ENCODE measurements at places on chromosomes 4 and X.

- DNase-seq, result no peak
Observed at GRCh38 chr4:149993030-149993429, 85.2 kb upstream of the DCLK2 start.

GRCh38 chr4:14865804-14866203 is 136.5 kb upstream of the CPEB2 start:
- DNase-seq, result no peak

- DNase-seq, result no peak
Observed at GRCh38 chrX:71081330-71082123, 13.4 kb upstream of the SNX12 start.

GRCh38 chr4:82694046-82694445 is 104.5 kb downstream of the SCD5 start:
- no peak for DNase-seq

DNA sequence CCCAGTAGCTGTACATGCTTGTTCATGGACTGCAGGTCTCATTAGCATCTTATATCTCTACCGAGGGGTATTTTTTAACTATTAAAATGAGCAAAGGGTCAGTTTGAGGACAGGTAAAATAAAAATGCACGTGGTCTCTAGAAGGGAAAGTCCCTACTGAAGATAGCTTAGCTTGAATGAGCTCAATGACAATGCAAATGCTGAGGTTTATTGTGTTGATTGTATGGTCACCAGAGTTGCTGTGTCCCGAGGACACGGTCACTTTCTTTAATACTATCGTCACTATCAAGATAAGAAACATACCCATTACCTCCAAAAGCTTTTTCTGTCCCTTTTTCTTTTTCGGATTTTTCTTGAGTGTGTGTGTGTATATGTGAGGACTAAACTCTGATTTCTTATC is 250.5 kb upstream of the PRKX start:
- no peak for DNase-seq

GRCh38 chrX:52585892-52586291 is 68.8 kb downstream of the SSX7 start:
- DNase-seq, result no peak

GRCh38 chr4:108465886-108466500 is 154.4 kb upstream of the RPL34 start:
- no peak for DNase-seq

GRCh38 chr4:34432706-34433105 is 1811.6 kb downstream of the ARAP2 start:
- DNase-seq, result no peak

DNA sequence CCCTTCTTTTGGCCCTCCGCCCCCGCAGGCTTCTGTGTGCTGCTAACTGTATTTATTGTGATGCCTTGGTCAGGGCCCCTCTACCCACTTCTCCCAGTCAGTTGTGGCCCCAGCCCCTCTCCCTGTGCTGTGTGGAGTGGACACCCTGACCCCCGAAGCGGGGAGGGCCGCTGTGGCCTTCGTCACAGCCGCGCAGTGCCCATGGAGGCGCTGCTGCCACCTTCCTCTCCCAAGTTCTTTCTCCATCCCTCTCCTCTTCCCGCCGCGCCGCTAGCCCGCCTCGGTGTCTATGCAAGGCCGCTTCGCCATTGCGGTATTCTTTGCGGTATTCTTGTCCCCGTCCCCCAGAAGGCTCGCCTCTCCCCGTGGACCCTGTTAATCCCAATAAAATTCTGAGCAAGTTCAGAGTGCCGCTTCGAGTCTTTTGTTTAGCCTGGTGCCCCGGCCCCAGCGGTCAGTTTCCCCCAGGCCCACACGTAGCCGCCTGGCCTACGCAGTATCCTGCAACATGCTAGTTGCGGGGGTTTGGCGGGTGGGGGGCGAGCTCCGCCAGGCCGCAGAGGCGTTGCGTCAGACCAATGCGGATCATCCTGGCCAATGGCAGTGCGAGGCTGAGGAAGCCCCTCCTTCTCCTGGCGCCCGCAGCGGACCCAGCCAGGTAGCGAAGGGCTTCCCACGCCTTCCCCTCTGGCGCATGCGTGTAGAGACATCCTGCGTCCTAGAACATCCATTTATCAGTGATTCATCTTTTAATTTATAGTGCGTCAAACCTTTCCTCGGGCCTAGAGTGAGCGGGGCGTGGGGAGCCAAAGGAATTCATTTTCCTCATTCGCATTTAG is 5.6 kb upstream of the KANTR start:
- DNase-seq, result peak; percentile 78

DNA sequence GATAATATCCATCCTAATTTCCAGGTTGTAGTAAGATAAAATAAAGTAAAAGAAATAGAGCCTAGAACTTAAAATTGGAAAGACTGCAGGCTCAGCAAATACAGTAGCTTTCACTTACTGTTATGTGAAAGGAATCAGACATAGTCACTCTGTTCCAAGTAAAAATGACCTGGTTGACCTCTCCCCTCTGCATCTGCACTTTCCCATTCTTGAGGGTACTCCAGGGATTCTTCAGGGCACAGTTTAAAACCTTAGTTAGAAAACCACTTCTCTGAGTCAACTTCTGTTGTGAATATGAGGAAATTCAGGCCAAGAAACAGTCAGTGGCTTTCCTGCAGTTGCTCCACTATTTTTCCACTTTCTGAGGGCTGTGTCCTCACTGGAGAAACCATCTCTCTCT is 42.9 kb downstream of the FRAS1 start:
- DNase-seq, result no peak

DNA sequence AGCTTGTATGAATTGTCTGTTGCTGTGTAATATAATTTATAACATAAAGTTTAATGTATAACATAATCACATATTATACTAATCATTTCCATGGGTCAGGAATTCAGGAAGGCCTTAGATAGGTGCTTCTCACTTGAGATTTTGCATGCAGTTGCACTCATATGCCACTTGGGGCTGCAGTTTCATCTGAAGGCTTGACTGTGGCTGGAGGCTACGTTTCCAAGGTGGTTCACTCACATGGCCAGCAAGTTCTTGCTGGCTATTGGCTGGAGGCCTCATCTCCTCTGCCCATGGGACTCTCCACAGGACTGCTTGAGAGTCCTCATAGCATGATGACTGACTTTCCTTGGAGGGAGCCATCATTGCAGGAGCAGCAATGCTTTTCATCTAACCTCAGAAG is 53.4 kb upstream of the STX18 start:
- DNase-seq, result no peak

DNA sequence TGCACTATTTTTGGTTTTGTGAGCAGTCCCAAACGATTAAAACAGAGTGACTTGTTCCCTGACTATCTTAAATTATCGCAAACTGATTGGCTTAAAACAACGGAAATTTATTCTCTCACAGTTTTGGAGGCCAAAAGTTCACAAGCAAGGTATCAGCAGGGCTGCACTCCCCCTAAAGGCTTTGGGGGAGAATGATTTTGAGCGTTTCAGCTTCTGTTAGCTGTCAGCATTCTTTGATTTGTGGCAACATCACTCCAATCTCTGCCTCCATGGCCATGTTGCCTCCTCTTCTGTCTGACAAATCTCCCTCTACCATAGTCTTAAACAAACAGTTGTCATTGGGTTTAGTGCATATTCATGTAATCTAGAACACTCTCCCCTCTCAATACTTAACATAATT is 459.6 kb upstream of the ATOH1 start:
- no peak for DNase-seq

DNA sequence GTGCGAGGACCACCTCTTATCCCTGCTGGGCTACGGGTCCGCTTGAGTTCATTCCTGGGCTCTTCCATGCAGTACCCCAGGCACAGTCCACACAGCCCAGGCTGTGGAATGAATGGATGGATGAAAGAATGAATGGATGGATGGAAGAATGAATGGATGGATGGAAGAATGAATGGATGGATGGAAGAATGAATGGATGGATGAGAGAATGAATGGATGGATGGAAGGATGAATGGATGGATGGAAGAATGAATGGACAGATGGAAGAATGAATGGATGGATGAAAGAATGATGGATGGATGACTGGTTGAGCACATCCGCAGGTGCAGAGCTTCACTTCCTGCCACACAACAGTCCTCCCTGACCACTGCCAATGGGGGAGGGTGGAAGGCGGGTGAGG is 28.2 kb downstream of the ACOX3 start:
- DNase-seq, result no peak

DNA sequence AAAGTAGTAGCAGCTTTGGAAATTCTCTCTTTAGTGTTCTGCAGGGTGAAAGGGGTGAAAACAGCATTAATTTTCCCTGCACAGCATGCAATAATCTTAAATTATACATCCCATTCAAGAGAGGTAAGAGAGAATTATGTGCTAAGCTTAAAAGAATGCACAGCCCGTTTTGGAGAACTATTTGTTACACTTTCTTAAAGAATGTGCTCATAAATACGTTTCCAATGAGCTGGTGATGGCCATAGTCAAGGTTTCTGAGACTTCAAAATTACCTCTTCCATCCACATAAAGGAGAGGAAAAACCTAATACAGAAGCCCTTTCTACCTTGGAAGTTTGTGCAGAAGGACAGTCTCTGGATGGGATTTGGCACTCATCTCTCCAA is 766.7 kb upstream of the TENM3 start:
- no peak for DNase-seq

GRCh38 chr4:144734522-144734921 is 88.6 kb downstream of the HHIP start:
- DNase-seq, result no peak

DNA sequence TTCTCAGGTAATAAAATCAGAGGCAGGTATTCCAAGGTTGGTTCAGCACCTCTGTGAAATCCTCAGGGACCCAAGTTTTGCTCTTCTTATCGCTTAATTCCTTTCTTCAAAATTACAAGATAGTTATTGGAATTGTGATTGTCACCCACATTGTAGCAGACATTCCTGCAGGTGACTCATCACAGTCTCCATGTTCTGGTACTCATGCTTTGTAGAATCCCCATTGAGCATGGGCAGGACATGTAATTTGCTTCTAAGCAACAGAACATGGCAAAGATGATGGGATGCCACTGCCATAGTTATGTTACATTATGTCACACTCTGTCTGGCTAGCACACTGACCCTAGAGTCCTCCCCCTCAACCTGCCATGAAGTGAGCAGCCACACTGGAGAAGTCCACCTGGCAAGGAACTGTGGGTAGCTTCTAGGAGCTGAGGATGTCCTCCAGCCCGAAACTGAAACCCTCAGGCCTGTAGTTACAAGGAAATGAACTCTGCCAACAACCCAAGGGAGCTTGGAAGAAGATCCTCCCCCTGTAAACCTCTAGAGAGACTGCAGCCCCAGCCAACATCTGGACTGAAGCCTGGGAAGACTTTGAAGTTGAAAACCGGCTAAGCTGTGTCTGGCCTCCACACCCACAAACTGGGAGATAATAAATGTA is 58.3 kb upstream of the GUCY1A1 start:
- DNase-seq, result no peak

DNA sequence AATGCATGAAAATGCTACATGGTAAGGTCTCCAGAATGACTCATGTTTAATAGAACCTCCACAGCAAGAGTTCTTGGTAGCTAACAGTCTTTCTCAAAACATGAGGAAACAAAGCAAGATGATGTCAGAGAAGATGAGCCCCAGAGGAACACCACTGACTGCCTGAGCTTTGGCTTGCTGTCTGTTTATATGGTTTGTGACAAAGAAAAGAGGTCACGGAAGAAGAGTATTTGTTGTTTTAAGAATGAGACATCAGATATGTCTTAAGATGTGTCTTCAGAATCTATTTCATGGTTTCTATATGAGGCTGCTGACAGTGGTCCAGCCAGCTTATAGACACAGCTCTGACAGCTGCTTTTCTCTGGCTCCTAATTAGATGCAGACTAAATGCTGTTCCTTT is 18.8 kb upstream of the AREG start:
- DNase-seq, result no peak

DNA sequence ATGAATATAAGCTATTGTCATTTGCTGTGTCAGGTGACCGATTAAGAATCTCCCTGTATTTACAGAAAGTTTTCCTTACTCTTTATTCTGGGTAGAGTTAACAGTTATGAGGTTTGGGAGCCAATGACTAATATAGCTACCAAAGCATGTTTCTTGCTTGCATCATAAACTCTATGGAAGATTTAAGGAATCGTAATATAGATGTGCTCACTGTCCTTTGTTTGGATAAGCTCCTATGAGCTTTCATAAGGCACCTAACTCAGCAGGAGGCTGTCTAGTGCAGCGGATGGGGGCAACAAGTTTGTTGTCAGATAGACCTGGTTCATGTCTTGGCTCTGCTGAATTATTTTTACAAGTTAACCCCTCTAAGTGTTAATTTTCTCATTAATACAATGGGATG is 75.0 kb upstream of the PAQR3 start:
- no peak for DNase-seq

- DNase-seq, result no peak
Observed at GRCh38 chr4:12880844-12881243, 603.3 kb downstream of the RAB28 start.

DNA sequence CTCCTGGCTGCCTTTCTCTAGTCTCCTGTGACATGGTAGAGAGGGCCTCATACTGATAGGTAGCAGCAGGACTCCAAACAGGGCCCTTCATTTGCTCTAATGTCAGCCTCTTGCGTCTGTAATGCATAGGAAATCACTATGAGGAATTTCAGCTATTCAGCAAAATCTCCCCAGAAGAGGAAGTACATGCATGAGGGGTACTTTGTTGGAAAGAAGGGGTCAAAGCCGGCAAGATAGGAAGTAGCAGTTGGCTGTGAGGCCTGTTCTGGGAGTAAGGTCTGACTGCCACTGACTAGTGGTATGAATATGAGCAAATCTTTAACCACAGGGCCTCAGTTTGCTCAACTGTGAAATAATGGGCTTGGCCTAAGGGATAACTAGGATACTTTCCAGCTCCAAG is 283.2 kb downstream of the ARHGAP10 start:
- DNase-seq, result no peak

- no peak for DNase-seq
Observed at GRCh38 chr4:47531954-47532321, 46.9 kb downstream of the ATP10D start.

DNA sequence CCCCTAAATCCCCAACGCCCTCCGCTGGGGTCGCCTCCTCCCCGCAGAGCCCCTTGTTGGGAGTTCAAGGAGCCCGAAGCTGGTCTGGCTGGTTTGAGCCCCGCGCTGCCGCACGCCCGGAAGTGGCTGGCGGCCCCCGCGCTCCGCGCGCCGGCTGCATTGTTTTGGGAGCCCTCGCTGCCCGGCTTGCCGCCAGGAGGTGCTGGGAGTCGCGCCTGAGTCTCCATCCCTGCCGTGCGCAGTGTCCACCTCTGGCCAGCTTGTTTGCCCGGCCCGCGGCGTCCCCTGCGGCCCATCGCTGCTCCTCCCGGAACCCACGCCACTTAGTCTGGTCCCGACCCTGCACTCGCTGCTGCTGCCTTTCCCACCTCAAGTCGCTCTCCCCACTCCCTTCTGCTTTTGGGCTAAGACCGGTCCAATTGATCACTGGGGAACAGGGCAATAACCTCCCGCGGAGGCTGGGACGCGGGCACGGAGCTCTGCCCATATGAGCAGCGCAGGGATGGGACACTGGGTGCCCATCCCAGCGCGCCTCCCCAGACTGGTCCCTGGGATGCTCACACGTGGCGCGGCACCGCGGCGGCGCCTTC is 2.2 kb upstream of the SFRP2 start:
- no peak for DNase-seq

All from stimulated activated CD8-positive, alpha-beta memory T cell treated with anti-CD3 and anti-CD28 coated beads, Interleukin-7, amount 100 ng/mL, for 48 hours (primary cell).